Frontal cortex (tissue), 4 donors: ENCODE measurements at places on chromosomes 16 and 17.

- DNase-seq: no peak
Measured at GRCh38 chr17:41494524-41494923, 4.8 kb upstream of the KRT36 start.

- DNase-seq: no peak
Measured at GRCh38 chr16:23856251-23856709, 20.5 kb downstream of the PRKCB start.

- DNase-seq: no peak
Measured at GRCh38 chr17:81453712-81454111, 58.5 kb downstream of the BAHCC1 start.

DNA sequence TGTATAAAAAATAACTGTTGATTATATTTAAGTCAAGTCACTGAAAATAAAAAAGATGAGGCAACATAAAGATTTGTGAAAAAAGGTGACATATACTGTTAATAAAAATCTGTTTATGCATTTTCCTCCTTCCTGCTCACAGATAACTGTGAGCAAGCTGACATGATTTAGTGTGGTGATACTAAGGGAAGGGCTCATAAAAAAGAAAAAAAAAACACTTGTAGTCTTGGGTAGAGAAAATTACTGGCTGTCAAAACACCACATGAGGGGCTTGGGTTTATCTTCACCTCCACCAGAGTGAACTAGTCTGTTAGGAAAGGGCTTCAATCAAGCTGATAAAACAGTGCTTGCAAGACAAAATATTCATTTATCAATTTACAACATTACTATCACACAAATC lies 247.6 kb downstream of the CNTNAP4 start:
- no peak for DNase-seq

DNA sequence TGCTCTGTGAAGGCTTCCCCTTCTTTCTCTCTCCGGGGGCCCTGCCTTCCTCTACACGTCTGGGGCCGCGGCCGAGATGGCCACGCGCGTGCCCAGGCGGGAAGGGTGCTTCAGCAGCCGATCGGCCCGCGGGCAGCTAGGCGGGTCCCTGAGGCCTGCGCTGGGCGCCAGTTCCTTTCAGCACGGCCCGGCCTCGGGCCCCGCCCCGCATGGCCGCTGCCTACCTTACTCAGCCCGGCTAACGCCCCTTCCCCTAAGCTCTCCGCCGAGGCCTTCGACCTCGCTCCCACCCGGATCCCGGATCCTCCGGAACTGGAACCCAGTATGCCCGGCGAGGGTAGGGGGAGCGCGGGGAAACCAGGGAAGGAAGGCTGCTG lies 335 bp downstream of the TMEM11 start:
- DNase-seq: no peak

DNA sequence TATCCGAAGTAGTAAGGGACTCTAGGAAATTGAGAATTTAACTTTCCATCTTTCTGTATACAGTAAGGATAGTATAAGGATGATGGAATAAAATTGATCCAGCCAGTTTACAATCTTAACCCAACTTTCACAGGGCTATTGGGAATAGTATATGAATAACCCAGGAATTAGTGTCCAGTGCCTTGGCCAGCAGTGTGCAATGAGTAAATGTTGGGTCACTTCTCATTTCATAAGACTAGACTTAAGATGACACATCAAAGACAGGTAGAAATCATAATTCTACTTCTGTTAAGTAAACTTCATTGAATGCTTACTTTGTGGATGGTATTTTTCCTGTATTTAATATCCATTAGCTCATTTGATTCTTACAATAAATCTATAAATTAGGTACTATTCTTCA lies 949.6 kb upstream of the GOT2 start:
- no peak for DNase-seq

DNA sequence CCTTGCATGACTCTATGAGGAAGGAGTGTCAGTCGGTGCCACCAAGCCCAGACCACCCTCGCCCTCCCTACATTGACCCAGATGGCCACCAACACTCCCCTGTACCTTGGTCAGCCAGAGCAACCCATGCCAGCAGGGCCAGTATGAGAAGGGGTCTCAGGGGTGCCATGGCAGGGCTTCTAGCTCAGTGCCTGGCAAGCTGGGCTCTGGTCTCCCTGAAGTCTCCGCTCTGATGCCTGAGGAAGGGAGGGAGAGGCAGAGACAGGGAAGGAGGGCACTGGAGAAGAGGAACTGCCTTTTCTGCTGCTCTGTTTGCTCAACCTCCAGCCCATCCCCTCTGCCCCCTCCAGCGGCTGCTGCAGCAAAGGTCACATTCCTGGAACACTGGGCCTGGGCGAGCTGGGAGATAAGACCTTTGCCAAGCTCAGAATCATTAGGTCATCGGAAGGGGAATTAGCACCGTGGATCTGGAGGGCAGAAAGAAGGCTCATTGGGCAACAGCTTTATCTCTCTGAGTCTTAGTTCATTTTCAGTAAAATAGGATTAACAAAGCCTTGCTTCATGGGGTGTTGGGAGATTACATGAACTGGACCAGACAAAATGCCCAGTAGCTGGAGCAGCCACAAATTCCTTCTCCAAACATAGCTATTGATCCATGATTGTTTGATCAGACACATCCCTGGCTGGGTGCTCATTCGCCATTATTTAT lies at the start of gene VTN:
Gene VTN, minus strand, starts transcription at position 273 of the 709 bp plus-strand sequence. Its CDS starts 104 bp downstream, at position 169.
- DNase-seq: no peak

DNA sequence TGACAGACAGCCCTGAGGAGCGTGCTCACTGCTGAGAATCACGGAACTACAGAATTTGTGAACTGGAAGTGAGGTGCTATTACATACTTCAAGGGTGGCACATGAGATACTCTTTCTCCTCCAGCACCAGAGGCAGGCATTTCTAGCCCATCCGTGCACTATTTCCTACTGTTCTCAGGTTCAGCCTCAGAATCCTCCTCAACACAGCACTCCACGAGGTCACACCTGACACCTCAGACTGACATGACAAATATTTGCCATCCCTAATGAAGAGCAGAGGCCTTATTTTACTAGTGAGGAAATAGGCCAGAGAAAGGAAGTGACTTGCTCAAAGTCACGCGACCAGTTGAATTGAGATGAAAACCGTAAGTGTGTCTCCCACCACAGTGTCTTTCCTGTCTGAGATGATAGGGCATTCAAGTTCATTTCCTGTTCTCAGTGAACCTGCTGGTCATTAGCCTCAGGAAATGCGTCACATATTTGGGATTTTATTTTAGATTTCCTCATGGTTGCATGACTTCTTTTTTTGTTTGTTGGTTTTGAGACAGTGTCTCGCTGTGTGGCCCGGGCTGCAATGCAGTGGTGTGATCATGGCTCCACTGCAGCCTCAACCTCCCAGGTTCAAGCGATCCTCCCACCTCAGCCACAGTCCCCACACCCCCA lies 23.6 kb downstream of the SEZ6 start:
- DNase-seq: no peak

DNA sequence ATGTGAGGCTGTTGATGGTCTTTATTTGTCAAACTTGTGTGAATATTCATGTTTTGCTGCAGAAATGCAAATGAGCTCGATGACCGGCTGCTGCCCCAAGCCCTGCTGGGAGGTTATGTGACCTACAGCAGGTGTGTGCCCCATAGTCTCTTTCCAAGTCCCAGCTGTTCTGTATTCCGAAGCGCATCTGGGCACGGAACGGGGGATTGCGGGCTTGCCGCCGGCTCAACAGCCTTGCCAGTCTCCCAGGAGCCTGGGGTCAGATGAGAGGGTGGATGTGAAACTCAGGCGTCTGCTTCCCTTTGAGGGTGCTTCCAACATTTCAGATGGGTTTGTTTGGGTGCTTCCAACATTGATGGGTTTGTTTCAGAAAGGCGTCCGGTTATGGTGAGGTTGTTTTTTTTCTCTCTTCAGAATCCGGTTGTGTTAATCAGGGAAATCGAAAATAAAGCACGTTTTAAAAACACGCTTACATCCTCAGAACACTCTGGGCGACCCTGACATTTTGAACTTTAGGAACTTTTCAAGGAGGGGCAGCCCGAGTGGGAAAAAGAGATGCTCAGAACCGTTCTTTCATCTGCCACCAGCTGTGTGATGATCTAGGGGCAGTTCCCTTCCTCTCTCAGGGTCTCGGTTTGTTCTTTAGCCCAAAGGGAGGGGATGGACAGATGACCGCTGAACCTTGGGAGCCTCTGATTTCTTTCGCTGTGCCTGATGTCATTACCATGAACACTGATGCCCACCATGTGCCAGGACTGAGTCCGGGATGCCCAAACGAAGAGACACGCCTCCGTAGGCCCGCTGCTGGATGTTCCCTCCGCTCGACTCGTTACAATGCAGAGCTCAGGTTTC lies 47.8 kb upstream of the AMZ2 start:
- DNase-seq: no peak
